ENCODE measurements at places on chromosomes 6 and 20.

DNA sequence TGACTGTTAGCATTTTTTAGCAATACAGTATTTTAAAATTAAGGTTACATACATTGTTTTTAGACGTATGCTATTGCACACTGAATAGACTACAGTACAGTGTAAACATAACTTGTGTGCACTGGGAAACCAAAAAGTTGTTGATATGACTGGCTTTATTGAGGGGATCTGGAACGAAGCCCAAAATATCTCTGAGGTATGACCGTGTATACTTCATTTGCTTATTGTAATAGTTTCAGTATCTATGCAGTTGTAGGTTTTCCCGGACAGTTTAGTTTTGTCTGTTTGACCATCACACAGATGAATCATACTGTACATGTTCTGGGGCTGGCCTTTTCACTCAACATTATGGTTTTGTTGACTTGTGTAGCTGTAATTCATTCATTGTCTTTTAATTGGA, 6.9 kb upstream of the ZBTB12 start:
- DNase-seq = no peak

- no peak for DNase-seq
Observed at GRCh38 chr6:32177183-32177787, 920 bp upstream of the RNF5 start.

GRCh38 chr6:128412680-128413079, 107.7 kb downstream of the PTPRK start:
- no peak for DNase-seq

GRCh38 chr20:63062188-63063140, 55.7 kb upstream of the BHLHE23 start:
- DNase-seq = peak; percentile 11

- no peak for DNase-seq
Observed at GRCh38 chr6:63114610-63115211, 96.6 kb upstream of the FKBP1C start.

- no peak for DNase-seq
Observed at GRCh38 chr6:158476389-158476788, 83.5 kb upstream of the TMEM181 start.

DNA sequence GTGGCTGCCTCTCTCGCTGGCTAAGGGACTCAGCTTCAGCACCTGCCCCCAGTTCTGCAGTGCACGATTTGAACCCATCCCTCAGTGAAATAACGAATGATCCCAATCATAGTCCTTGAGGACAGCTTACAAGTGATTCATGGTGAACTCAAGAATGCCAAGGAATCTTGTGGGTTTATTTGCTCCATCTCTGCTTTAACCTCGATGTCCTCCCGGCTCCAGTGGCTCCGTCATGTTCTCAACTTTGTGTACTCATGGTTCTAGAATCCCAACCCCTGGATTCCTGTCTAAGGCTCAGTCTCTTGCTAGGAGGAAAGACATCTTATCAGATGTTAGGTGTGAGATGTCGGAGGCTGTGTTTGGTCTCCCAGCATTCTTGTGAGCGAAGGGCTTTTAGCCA, 29.0 kb upstream of the GTSF1L start:
- DNase-seq = no peak

- no peak for DNase-seq
Observed at GRCh38 chr6:12585497-12585958, 131.0 kb upstream of the PHACTR1 start.

DNA sequence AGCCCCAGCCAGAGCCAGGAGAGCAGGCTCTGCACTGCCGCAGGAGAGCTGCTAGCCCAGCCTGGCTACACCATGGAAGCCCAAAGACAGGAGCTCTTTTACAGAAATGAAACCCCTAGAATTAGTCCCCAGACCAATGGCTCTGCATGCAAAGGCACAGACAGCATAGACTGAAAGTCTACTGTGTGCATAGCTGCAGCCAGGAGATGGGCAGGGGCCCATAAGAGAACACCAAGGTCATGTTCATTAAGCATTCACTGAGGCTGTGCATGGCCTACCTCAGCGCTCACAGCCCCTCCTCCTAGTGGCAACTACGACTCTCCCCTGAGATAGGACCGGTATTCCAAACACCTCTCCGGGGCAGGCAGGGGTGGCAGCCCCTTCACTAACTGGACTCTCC, 34.9 kb downstream of the SNX5 start:
- DNase-seq = no peak

GRCh38 chr6:80196906-80197305, 90.4 kb downstream of the BCKDHB start:
- DNase-seq = no peak

DNA sequence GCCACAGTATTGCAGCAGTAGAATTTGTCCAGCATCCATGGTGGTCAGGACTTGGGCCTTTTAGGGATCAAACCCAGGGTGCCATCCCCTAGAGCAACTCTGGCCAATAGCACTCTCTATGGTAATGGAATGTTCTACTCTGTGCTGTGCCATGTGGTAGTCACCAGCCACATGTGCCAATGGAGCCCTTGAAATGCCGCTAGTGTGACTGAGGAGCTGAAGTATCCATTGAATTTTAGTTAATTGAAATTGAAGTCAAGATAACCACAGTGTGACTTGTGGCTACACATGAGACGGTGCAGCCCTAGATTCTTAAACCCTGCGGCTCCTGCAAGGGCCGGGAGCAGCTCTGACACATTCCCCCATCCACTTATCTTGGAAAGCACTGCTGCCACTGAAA, 54.6 kb downstream of the SLC2A10 start:
- DNase-seq = no peak

DNA sequence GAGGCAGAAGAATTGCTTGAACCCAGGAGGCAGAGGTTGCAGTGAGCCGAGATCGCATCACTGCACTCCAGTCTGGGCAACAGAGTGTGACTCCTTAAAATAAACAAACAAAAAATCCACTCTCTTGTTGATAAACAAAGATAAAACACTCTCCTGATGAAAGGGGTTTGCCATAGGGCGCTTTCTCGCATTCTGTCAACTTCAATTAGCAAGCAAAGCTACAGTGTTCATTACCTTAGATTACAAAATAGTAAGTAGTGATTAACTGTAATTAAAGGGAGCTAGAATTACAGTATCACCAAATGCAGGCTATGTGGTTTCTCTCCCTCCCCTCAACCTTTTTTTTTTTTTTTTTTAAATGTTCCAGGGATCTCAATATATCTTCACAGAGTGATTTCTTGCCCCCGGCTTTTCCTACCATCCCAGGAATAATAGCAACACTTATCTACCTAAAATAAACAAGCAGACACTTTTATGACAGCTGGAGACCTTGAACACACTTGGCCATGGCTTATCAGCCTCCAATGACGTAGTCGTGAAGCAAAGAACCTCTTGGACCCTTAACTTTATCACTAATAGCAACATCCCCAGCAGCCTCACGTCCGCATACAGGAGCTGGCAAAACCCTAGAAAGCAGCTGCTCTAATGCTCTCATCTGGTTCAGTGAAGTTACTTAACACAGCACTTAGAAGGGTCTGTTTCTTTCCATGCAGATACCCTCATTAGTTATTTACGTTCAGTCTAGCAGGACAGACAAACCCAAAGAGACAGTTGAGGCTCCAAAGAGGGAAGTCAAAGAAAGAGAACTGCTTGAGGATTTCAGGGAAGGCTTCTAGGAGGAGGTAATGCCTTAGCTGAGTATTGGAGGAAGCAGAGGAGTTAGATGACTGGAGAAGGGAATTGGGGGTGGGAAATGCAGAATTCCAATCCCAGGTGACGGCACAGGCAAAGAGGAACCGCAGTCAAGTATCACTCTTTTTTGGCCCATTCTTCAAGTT, 37.9 kb upstream of the NEDD9 start:
- DNase-seq = peak; percentile 69

DNA sequence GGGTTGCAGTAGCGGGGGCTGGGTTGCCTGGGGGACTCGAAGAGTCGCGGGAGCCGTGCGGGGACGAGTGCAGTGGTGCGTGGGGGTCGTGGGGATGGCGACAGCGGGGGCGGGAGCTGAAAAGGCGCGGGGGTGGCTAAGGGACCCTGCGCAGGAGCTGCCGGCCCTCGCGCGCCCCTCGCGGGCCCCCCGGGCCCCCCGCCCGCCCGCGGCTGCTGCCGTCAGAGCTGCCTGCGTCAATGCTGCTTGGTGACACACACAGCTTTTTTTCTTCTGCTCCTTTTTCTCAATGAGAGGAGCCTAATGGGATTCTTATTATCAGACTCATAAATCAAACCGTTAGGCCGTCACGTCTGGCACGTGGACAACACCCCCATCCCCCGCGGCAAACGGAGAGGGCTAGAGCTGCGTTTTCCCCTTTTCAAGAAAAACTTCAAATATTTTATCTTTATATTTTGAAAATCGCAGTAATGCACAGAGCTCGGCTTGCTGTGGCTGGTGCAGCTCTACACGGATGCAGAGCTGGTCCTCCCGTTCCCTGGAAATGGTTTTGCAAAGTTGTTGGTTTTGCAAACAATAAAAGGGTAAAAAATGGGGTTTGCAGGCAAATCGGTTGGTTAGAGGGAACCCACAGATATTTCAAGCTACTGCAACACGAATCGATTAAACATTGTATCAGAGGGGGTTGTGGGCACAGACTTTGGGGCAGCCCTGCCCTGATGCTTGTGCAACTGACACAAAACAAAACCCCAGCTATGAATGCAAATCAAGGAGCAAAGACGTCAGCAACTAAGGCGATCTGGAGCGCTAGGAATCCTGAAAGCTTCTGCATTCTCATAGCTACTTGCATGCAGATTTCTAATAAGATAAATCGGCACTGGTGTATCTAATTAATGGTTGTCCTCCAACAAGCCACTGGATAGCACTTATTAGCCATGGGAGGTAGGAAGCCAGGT, 161.4 kb downstream of the TBXT start:
- no peak for DNase-seq

- no peak for DNase-seq
Observed at GRCh38 chr6:144364782-144365181, 79.6 kb downstream of the UTRN start.

DNA sequence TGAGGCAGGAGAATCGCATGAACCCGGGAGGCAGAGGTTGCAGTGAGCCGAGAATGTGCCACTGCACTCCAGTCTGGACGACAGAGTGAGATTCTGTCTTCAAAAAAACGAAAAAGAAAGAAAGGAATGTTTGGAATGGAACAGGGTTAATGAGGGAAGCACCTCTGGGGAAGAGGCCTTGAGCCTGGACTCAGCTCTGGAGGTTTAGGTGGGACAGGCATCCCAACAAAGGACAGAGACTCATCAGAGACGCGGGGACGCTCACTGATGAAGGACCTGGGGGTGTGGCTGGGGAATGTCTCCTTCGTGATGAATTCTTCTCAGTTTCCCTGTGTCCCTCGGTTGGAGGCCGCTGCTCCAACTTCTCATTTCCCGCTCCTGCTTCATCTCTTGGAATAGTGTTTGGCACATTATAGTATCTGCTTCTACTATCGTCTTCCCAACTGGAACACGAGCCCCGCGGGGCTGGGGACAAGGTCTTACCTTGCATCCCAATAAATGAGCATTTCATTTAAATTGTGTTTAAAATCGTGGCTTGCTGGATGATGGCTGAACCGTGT, 27.6 kb downstream of the KIF25 start:
- DNase-seq = no peak

DNA sequence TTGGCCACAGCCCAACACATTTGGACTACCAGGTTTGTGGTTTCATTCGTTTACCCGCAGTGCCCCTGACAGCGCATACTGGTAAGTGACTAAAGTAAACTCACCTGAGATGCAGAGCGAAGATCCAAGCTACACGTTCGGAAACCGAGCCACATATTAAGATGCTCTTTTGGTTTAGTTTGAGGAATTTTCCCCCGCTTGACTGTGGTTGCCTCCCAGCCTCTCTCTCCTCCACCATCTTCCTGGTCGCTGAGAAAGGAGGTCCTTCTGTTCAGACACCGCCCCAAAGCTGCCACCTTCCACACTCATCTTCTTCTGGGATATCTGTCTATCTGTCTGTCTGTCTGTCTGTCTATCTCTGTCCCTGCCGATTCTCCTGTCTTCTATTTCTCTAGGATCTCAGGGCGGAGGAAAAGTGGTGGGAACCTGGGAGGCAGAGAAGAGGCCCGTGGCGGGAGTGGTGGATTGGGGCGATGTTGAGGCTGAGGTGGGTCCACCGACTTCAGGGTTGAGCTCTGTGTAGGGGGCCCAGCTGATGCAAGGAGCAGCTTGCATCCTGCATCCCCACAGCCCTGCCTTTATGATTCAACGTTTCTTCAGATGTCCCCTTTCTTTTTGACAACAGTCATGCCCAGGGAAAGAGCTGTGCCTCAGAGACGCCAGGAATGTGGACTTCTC, 196.9 kb upstream of the ZNF184 start:
- DNase-seq = no peak

DNA sequence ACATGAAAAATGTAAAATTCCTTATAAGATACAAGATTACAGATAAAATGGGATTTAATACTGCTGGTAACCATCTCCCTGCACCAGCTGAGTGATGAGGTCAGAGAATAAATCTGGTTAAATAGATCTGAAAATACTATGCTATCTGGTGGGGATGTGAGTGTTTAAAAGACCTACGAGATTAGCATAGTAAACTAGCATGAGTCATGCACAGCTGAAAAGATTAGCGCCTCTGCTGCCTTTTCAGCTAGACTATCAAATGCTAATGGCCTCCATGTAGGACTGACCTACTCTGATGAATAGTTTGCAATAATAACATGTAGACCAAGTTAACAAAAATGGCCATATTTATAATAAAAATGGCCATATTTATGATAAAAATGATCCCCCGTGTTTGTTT, 553.3 kb downstream of the C6orf118 start:
- DNase-seq = no peak

- DNase-seq = no peak
Observed at GRCh38 chr6:63425493-63425892, 105.7 kb upstream of the LGSN start.

DNA sequence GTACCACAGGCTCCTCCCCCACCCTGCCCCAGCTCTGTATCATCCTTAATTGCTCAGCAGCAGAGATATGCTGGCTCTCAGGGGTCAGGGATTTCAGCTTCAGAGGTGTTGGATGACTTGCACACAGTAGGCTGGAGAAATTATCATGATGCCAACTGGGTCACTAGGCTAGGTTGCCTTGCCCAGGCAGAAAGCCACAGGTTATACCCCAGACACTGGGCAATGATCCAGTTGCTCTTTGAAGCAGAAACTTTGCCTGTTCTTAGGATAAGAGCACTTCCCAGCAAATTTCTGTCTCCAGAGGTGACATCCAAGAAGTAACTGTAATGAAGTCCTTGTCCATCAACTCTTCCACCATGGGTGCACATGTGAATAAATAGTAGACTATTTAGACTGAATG, 38.3 kb upstream of the SCML4 start:
- DNase-seq = no peak

DNA sequence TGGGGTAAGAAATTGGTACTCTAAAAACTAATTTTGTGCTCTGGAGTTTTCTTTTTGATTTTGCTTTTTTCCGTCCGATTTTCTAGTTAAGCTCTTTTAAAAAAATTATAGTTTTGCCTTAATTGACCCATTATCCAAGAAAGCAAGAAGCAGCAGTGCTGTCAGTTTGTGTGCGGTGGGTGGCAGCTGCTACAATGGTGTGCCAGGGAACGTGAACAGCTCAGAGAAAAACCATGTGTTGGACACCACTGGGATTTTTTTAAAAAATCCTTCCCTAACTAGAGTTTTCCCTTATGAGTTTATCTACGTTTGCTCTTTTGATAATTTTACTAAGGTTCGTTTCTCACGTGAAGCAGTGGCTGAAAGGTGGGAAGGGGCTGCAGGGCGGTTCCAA, 8.0 kb downstream of the MAP3K5 start:
- no peak for DNase-seq

Measured in left lung (tissue), 14 donors.